Left cardiac atrium (tissue), 4 donors: ENCODE measurements at places on chromosomes 6 and 20. TPM values are rescaled to one million over a fixed set of nuclear protein-coding genes. Genes with fewer than 3 reads are reported as not detected.

Gene CFAP61
- 1.0 TPM for total RNA-seq

Gene NCOA3
- total RNA-seq: 18.6 TPM

Gene LY6G6F
- total RNA-seq: not detected

DNA sequence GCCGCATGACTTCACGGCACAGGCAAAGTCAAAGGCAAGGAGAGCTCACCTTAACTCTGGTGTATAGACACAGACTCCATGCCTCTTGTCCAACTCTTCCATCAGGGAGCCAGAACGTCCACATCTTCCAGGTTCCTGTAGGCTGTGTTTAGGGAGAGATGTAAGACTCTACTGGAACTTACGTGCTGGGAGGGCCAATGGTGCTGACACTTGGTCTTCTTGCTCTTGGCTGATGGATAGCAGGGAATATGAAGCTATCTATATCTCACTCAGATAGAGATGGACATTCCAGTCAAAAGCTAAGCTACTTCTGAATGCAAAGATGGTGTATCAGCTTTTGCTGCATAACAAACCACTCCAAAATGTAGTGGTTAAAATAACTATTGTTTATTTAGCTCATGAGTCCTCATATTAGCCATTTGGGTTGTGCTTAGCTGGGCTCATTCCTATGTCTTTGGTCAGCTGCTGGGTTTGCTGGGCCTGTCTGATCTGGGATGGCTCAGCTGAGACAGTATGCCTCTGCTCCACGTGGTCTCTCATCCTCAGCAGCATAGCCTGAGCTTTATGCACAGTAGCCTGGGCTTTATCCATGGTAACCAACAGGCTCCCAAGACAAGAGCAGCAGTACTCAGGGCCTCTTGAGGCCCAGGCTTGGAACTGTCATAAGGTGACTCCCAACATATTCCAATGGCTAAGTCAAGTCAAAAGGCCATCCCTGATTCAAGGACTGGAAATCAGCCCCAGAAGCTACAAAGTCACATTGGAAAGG lies 111.6 kb downstream of the SNX5 start:
- DNase-seq: no peak

- no peak for DNase-seq
These were observed 14.7 kb upstream of the RAB22A start for GRCh38 chr20:58294497-58295455.

- no peak for DNase-seq
These were observed 56.5 kb upstream of the DACT2 start for GRCh38 chr6:168376120-168376519.

- DNase-seq: no peak
These were observed 267.7 kb downstream of the PRL start for GRCh38 chr6:22029171-22029570.

Gene FKBP5
- 101 TPM for total RNA-seq

Gene INSM1
- total RNA-seq: not detected

- DNase-seq: no peak
These were observed 16.7 kb downstream of the CBFA2T2 start for GRCh38 chr20:33506576-33506975.

DNA sequence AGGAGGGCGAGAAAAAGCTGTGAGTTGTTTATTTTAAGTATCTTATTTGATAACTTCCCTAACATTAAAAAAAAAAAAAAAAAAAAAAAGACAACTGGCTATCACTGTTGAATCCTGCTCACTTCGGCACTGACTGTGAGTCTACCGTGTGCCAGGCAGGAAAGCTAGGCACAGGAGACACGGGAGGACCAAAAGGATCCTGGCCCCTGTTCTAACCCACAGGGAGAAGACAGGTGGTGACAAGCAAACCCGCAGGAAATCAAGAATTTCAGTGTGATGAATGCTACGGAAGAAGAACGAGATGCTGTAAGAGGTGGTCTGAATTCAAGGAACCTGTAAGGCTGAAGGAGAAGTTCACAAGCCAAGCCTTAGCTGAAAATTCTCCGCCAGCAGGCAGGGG lies 94.7 kb upstream of the NFATC2 start:
- DNase-seq: no peak
